HCT116 (cell line): ENCODE measurements at places on chromosomes 7 and 10. TPM values are rescaled to one million over a fixed set of nuclear protein-coding genes. Genes with fewer than 3 reads are reported as not detected.

KCP gene
- total RNA-seq: 1.6 TPM

CYP3A7 gene
- total RNA-seq: not detected

OPALIN gene
- not detected for total RNA-seq

MPP7 gene
- 64.5 TPM for total RNA-seq

NOD1 gene
- total RNA-seq: 5.9 TPM

UBE2D1 gene
- total RNA-seq: 15.5 TPM

ELOVL3 gene
- total RNA-seq: 5.5 TPM

C10orf53 gene
- total RNA-seq: not detected

MYL10 gene
- total RNA-seq: not detected

CYP26C1 gene
- 0.07 TPM for total RNA-seq

HECTD2 gene
- 3.0 TPM for total RNA-seq

PHTF2 gene
- 26.7 TPM for total RNA-seq

MACROH2A2 gene
- total RNA-seq: 41.4 TPM

TAS2R39 gene
- total RNA-seq: not detected

SHH gene
- 0.32 TPM for total RNA-seq

USP54 gene
- total RNA-seq: 28.0 TPM

RTKN2 gene
- total RNA-seq: 7.9 TPM

ADRA2A gene
- total RNA-seq: 0.15 TPM

MMP21 gene
- not detected for total RNA-seq

CABCOCO1 gene
- not detected for total RNA-seq

PRSS1 gene
- 14.6 TPM for total RNA-seq

TRIM8 gene
- total RNA-seq: 91.6 TPM

YAE1 gene
- total RNA-seq: 16.9 TPM

EPHA1 gene
- total RNA-seq: 29.9 TPM

TEX36 gene
- total RNA-seq: 0.25 TPM

C10orf105 gene
- not detected for total RNA-seq

ZFAND4 gene
- total RNA-seq: 15.5 TPM

SYT15 gene
- total RNA-seq: 1.6 TPM

ENTPD1 gene
- 0.37 TPM for total RNA-seq

FANK1 gene
- 5.4 TPM for total RNA-seq
